ENCODE measurements at places on chromosomes 5 and 9. TPM values are rescaled to one million over a fixed set of nuclear protein-coding genes. Genes with fewer than 3 reads are reported as not detected.

SPINK7 gene
- not detected for total RNA-seq

PCDHGA12 gene
- total RNA-seq, result 3.8 TPM

SCAI gene
- 12.3 TPM for total RNA-seq

PCDHGC5 gene
- 2.9 TPM for total RNA-seq

FAF2 gene
- total RNA-seq, result 40.6 TPM

All from endothelial cell (in vitro differentiated cells).